ENCODE measurements at places on chromosomes 13 and 19.

GRCh38 chr19:58261968-58262921 lies 16.5 kb upstream of the ZNF8 start:
- DNase-seq, result no peak

DNA sequence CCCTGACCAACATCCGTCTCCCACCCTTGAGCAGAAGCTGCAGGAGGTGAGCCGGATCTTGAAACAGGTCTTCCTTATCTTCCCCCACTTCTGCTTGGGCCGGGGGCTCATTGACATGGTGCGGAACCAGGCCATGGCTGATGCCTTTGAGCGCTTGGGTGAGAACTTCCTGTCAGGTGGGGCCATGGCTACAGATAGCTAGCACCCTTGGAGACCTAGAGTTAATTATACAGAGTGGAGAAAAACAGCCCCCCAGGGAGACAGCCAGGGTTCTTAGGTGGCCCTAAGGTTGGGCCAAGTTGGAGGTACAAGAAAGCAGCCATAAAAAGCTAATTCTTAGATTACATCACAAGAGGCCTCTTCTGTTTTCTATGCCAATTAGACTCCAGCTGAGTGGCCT lies 8.9 kb upstream of the ARHGAP45 start:
- DNase-seq, result no peak

- DNase-seq, result no peak
Measured at GRCh38 chr13:42650506-42650905, 76.6 kb downstream of the TNFSF11 start.

DNA sequence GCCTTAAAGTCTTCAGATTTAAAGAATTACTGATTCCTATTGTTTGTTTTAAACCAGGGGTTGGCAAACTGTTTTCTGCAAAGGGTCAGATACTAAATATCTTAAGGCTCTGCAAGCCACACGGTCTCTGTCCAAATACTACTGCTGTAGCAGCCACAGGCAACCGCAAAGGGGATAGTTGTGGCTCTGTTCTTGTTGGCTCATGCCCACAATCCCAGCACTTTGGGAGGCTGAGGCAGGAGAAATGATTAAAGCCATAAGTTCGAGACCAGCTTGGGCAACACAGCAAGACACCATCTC lies 22.4 kb downstream of the RANBP3 start:
- DNase-seq, result no peak

DNA sequence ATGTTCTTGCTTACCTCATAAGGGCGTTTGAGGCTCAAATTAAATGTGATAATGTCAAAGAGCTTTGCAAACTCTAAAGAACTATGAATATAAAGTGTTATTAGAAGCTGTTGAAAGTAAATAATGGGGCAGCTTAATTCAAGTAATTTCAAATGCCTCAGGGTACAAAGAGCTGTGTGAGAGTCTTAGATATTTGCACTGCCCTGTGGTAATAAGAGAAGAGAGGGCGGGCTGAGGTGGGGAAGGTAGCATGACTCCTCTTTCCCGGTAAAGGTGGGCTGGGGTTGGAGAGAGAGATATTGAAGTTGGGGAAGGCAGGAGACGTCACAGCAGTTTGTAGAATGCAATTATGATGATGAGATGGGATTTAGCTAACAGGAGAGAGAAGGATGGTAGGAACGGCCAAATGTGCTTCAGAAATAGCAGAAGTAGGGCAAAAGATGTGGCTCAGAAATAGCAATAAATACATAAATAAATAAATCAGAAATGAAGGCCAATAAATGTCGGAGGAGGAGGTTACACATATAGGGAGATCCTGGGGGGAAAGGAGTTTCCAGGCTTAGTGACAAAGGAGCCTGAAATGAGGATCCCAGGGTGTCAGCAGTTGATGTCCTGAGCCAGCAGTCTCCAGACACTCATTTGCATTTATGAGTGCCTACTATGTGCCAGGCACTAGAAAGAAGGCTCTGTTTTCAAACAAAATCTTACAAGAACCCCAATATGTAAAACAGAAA lies 35.7 kb upstream of the RCBTB2 start:
- DNase-seq, result no peak

GRCh38 chr13:106986033-106986484 lies 418.1 kb upstream of the ARGLU1 start:
- DNase-seq, result no peak

DNA sequence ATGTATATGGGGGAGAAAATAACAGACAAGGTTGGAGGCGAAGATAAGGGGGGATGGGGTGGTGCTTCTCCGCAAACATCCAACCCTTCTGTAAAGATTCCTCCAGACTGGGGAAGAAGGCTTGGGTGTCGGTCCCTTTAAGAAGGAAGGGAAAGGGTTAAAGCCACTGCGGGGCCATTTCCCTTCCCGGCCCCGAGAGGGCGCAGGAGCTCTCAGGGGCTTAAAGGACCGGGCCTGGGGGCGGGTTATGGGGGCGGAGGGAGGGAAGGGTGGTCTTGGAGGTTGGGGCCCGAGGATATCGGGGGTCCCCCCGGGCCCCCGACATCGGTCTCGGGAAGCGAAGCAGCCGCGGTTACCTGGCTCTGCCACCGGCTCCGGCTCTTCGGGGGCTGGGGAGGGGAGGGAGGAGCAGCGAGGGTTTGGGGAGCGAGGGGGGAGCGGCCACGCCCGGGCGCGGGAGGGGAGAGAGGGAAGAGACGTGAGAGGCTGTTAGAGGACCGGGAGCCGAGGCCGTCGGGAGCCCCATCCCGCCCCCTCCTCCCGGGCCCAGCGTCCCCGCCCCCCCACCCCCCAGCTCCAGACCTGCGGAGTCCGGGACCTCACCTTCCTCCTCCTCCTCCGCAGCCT lies 2.8 kb downstream of the TNNT1 start:
- DNase-seq, result no peak

DNA sequence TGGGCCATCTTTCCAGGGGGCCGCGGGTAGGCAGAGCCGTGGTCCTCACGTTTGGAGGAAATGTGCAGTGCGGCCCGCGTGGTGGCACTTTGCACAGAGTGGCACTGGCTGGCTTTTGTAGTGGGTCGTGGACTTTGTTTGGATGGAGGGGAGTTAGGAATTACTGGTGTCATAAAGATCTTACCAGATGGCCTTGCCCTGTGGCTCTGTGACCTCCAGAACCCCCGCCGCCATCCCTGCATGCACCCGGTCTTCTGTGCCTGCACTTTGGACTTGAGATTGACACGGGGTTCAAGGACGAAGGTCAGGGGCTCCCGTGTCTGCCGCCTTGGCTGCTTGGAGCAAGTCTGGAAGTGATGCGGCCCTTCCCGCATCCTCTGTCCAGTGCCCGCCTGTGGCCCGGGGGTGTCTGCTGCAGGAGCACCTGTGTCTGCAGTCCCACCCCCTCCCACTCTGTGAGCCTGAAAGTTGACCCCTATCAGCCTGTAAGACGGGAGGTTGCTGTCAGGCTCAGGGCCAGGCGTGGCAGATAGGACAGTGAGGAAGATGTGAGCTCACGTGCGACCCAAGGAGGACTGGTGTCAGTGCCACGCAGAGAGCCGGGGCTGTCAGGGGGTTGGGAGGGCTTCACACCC lies 2.2 kb downstream of the GNA11 start:
- DNase-seq, result no peak
